ENCODE measurements at places on chromosomes 16 and 17.

GRCh38 chr16:75139498-75139897 is 8.8 kb upstream of the ZFP1 start:
- no peaks in the 10 kb centered on the region for H3K4me1 ChIP-seq
- H3K4me3 ChIP-seq, result no peak overlapping the region
- no peaks in the 10 kb centered on the region for H3K36me3 ChIP-seq
- no peak for DNase-seq
- H3K27ac ChIP-seq, result no peak overlapping the region

DNA sequence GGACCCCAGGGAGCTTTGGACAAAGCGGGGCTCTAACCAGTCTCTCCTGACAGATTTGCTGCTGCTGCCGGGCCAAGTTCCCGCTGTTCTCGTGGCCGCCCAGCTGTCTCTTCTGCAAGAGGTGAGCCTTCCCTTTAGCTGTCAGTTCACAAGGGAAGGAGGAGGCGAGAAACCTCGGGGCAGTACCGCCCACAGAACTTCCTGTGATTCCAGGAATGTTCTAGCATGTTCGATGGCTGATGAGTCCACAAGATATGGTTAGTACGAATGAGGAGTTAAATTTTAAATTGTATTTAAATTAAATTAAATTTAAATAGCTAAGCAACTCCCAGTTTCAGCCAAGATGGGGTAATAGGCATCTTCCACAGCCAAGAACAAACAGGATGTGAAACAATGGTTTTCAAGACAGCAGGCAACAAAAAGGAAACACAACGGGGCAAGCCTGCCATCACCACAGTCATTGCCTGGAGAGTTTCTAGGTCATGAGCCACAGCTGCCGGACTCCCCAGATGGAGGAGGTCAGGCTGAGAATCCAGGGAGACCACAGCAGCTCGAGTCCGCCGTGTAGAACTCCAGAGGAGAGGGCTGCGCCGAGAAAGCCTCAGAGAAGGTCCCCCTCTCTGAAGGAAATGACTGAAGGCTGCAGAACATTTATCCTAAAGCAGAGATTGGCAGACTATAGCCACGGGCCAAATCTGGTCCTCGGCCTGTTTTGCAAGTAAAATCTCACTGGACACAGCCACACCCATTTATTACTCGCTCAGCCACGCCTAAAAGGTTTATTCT is 9.5 kb upstream of the TCF25 start:
- H3K36me3 ChIP-seq, result peaks cover 13% of the 10 kb centered on the region
- DNase-seq, result no peak
- H3K4me1 ChIP-seq, result no peaks in the 10 kb centered on the region
- no peak overlapping the region for H3K4me3 ChIP-seq

GRCh38 chr16:48433850-48434530 is 48.8 kb upstream of the SIAH1 start:
- H3K4me3 ChIP-seq, result no peak overlapping the region
- no peak for DNase-seq
- no peak overlapping the region for H3K27ac ChIP-seq
- H3K36me3 ChIP-seq, result no peaks in the 10 kb centered on the region
- no peaks in the 10 kb centered on the region for H3K4me1 ChIP-seq

DNA sequence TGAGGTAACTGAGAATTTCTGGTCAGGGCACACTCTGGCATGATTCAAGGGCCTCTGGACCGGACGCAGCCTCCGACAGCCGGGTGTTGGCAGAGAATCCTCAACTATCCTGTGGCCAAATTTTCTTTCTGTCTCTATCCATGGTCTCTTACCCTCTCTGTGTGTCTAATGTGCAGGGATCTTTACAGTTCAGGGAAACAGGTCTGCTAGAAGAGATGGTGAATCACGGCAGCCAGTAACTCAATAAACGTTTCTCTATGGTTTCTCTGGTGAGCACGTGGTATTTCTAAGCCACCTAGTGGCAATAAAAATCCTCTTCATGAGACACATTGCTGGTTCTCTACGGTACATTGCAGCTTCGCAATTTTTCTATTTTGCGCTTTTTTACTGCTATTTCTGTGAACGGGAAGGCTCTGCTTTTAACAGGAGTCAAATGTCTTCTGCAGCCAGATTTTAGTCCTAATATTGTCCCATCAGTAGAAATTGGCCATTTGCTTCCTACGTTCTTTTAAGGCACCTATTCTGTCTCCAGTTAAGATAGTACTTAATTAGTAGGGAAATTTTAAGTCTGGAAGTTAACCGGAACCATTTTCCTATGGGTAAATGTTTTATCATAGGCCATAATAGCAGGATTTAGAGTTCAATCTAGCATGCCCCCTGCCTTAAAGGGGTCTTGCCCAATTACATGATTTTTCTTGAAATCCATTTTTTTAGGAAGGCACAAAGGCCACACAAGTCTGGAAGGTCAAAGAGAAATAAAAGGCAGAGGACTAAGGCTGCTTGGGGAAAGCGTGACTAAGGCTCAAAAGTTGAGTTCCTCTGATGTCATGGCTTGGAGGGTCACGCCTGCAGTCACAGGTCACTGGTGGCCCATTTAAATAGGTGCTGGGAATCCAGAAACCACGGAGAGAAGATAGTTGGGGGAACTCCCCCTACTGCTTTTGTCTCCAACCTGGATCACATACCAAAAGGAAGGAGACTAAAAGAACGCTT is 31.5 kb downstream of the QPRT start:
- H3K36me3 ChIP-seq, result no peaks in the 10 kb centered on the region
- peaks cover 6% of the 10 kb centered on the region for H3K4me1 ChIP-seq
- no peak for DNase-seq

DNA sequence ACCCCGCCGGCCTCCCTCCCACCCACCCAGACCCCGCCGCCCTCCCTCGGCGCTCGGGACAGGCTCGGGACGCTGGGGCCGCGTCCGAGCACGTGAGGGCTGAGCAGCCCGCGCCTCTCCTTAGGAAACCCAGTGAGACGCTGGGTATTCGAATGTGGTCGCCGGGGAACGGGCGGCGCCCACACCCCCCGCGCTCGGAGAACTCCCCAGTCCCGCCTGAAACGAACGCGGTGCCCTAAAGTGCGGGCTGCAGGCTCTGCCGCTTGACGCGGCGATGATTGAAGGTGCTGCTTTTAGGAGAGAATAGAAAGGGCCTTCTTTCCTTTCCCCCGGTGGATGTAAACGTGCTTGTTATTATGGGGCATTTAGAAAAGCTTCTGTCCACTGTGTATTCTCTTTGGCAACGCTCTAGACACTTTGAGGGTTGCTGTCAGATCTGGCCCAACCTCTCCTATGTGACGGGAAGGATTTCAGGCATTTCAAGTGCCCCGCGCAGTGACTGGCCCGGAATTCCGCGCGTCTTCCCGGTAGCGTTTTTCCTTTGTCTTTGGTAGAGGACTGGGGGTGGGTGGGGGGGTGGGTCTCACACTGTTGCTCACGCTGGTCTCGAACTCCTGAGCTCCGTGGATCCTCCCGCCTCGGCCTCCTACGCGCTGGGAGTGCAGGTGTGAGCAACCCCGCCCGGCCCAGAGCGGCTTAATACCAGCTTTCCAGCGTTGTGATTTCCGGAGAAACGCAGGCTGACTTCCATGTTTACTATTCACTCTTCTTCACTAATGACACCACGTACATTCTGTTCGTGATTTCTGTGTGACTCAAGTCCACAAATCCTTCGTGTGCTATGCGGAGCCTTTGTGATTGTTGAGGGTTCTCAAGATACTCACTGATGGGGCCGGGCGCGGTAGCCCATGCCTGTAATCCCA is 21.8 kb upstream of the FOXK2 start:
- H3K4me3 ChIP-seq, result peak overlapping the region; percentile 79
- no peaks in the 10 kb centered on the region for H3K4me1 ChIP-seq

All from neuronal stem cell (in vitro differentiated cells).